ENCODE measurements at places on chromosomes 4 and X. TPM values are rescaled to one million over a fixed set of nuclear protein-coding genes. Genes with fewer than 3 reads are reported as not detected.

DNA sequence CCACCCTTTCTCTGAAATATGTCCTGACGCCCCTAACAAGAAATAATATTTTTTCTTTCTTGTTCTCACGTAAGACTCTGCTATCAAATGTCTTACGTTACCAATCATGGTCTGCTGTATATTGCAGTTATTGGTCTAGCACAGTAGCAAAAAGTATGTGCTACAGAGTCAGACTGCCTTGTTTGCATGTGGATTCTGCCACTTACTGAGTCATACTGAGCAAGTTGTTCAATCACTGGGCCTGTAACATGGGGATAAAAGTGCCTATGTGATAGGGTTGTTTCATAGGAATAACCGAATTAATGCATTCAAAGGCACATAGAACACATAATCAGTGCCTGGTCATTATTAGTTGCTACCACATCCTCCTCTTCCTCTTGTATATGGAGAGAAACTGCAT, 14.1 kb downstream of the RPGR start:
- peaks cover 3% of the 10 kb centered on the region for H3K27me3 ChIP-seq
- no peak overlapping the region for H3K4me3 ChIP-seq
- no peak for DNase-seq
- peaks cover 7% of the 10 kb centered on the region for H3K36me3 ChIP-seq
- H3K27ac ChIP-seq: no peak overlapping the region
- no peaks in the 10 kb centered on the region for H3K4me1 ChIP-seq

DNA sequence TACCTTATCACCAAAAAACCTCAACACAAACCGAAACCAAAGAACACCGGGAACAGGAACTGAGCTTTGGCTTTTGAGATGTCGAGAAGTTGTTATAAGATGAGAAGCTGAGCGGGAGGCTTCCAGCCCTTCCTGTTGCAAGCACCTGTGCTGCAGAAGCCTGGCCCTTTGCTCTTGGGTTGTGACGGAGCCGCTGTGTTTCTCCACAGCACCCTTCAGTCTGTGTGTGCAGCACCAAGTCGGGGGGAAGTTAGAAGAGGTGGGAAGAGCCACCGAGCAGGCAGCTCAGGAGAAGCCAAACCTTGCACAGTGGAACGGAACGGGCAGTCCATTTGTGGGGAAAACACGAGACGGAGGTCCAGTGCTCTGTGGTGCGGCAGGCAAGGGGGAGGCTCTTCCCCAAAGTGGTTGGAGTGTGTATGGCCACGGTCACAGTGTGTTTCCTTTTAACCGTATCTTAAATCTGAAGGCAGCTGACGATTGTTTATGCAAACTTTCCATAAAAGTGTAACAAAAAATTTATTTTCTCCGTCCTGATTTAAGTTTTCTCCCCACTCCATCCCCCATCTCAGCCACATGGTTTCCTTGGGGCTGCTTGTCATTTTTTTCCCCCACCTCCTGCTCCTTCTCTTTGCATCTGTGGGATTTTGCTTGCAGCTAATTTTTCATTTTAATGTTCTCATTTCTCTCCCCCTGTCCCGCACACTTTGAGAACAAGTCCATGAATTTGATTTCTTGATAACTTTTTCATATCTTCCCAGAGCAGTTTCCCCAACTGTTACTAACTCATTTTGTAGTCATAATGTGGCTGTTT, 123.7 kb downstream of the STOX2 start:
- no peak for DNase-seq
- no peaks in the 10 kb centered on the region for H3K36me3 ChIP-seq

DNA sequence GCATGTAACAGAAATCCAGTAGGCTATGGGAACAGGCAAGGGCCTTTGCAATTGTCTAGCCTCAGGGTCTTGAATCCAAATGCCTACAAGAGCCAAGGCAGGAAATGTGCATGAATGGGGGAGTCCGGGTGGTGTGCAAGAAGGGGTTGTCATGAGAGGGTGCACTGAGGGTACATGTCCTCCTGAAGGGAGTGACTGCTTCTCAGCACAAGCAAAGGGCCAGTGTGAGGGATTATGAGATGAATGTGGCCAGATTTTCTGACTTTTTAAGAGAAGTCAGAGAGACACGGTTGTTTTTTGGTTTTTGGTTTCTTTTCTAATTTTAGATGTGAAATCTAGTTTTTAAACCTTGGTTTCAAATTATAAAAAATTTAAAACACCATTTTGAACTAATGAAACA, 76.5 kb upstream of the LSM6 start:
- H3K4me1 ChIP-seq: peaks cover 7% of the 10 kb centered on the region
- no peak for DNase-seq
- no peak overlapping the region for H3K4me3 ChIP-seq
- no peak overlapping the region for H3K27ac ChIP-seq
- no peaks in the 10 kb centered on the region for H3K36me3 ChIP-seq
- no peaks in the 10 kb centered on the region for H3K27me3 ChIP-seq

GRCh38 chrX:672931-673330, 42.3 kb downstream of the SHOX start:
- DNase-seq: no peak
- peak overlapping the region; percentile 74 for H3K4me3 ChIP-seq
- peaks cover 24% of the 10 kb centered on the region for H3K36me3 ChIP-seq
- no peak overlapping the region for H3K27ac ChIP-seq
- peaks cover 13% of the 10 kb centered on the region for H3K27me3 ChIP-seq

DNA sequence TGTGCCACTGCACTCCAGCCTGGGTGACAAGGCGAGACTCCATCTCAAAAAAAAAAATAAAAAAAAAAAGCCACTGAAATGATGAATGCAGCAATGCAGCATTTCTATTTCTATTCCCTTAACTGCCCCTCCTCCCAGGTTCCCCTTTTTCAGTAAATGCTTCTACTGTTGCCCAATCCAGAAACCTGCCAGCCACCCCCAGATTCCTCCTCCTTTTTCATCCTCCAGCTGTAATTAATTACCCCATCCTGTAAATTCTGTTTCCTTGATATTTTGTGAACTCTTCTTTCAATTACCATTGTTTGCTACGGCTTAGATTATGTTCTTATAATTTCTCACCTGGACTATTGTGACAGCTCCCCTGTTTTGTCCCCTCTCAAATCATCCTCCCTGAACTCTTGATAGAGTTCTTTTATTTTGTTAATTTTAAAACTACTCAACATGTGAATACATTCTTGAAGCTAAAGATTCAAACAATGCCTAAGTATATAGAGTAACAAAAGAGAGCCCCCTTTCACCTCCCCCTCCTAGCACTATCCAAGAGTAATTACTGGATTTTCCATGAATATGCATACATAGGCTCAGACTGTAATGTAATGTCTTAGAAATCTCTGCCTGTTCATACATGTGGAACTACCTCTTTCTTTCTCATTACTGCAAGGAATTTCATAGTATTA, 140.6 kb upstream of the GPC4 start:
- H3K4me3 ChIP-seq: no peak overlapping the region
- H3K27me3 ChIP-seq: no peaks in the 10 kb centered on the region
- DNase-seq: no peak
- H3K36me3 ChIP-seq: peaks cover 8% of the 10 kb centered on the region
- H3K27ac ChIP-seq: no peak overlapping the region

DNA sequence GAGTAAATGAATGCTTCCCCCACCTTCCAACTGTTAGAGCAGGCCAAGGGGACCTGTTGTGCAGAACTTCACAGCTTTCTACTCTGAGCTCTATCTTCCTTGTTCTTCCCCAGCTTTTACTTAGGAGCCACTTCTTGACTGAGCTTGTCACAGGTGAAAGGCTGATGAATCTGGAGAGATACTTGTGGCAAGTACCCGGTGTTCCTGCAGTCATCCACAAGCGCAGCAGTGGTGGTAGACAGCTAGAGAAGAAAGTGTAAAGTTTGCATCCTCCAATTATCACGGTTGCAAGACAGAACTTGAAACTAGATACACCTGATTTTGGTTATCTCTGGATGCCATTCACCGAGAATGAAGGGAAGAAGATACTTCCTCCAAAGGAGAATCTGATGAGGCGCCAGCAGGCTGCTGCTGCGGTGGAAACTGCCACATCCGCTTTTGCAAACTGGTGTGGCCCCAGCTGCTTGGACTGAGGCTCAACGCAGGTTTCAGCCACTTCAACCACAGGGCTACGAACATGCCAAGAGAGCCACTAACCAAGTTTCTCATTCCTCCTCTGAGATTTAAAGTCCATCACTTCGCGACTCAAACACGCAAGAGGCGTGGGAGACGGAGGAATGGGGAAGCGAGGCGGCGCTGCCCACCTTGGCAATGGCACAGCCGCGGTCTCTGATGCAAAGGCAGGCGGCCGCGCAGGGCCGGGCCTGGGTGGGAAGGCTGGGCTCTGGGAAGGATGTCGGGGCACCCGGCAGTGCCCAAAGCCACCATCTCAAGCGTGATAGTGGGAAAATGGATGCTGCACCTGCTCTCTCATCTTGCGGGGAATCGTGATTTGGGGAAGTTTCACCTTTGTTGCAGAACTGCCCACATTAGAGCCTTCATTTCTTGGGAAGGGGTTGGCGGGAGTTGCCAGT, 1.3 kb upstream of the FHIP1A start:
- no peaks in the 10 kb centered on the region for H3K36me3 ChIP-seq
- peak overlapping the region; percentile 36 for H3K27ac ChIP-seq
- peak overlapping the region; percentile 90 for H3K4me3 ChIP-seq
- H3K4me1 ChIP-seq: peaks cover 17% of the 10 kb centered on the region

- no peaks in the 10 kb centered on the region for H3K27me3 ChIP-seq
- H3K4me1 ChIP-seq: no peaks in the 10 kb centered on the region
- no peaks in the 10 kb centered on the region for H3K36me3 ChIP-seq
- DNase-seq: no peak
These were observed 230.9 kb downstream of the IQCM start for GRCh38 chr4:149584722-149585121.

GRCh38 chr4:7324651-7325121, 110.0 kb downstream of the PSAPL1 start:
- no peak overlapping the region for H3K27ac ChIP-seq
- H3K27me3 ChIP-seq: peaks cover 4% of the 10 kb centered on the region

The XG gene
- total RNA-seq: 0.18 TPM

The CXCL13 gene
- total RNA-seq: not detected
